Body of pancreas (tissue), 4 donors: ENCODE measurements at places on chromosomes 1 and 21. TPM values are rescaled to one million over a fixed set of nuclear protein-coding genes. Genes with fewer than 3 reads are reported as not detected.

Gene TRABD2B
- 4.3 TPM for total RNA-seq

DNA sequence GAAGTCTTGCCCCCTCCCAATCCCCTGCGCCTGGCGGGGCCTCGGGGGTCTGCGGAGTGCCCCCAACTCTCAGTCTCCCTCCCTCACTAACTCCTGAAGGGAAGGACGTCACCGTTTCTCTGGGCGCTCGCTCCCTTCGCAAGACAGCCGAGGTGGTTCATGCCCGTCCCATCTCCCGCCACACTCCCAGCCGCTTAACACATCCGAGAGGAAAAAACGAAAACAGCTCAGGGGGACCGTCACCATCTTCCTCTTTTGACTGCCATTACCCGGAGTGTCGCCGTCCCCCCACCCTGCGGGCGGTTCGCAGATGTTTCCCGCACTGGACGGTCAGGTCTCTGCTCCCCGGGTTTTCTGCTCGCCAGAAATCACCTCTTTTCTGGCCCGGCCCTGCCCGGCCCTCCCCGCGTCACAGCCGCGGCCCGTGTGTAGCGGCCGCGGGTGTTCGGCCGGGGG lies 532 bp downstream of the ERO1B start:
- peak overlapping the region; percentile 92 for H3K4me3 ChIP-seq
- H3K27ac ChIP-seq, result peak overlapping the region; percentile 78
- DNase-seq, result peak; percentile 44
- H3K4me1 ChIP-seq, result peaks cover 48% of the 10 kb centered on the region

GRCh38 chr1:11851180-11851579 lies 3.6 kb upstream of the NPPA start:
- no peaks in the 10 kb centered on the region for H3K27me3 ChIP-seq
- no peak for DNase-seq
- H3K27ac ChIP-seq, result no peak overlapping the region
- H3K4me1 ChIP-seq, result no peaks in the 10 kb centered on the region
- no peaks in the 10 kb centered on the region for H3K36me3 ChIP-seq

- H3K36me3 ChIP-seq, result no peaks in the 10 kb centered on the region
- H3K4me1 ChIP-seq, result no peaks in the 10 kb centered on the region
- no peak overlapping the region for H3K27ac ChIP-seq
- no peaks in the 10 kb centered on the region for H3K27me3 ChIP-seq
- no peak for DNase-seq
These were observed 290.5 kb downstream of the DSCAM start for GRCh38 chr21:40556442-40556968.

Gene TDRD5
- not detected for total RNA-seq

DNA sequence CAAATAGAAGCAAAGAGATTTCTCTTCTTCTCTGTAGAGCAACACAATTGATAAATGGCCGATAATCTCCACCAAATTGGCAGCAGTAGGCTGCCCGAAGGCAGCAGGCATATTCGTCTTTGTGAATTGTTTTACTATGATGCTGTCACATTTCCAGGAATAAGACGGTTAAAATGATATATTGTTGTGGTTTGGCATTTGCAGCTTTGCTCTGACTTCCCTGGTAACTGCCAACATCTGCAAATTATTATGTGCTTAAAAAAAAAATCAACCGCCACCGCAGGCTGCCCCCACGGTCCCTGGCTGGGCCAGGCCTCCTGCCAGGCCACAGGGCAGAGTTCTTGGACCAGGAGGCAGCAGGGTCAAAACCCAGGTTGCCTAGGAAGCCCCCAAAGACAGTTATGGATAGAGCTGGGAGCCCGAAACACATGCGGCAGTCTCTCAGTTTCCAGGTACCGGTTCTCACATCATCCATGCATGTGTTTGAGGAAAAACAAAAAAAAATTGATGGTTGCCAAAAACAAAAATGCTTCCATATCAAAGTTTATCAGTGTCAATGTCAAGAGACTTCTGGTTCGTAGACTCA lies 179.3 kb downstream of the ETS2 start:
- H3K4me3 ChIP-seq, result no peak overlapping the region
- H3K27me3 ChIP-seq, result no peaks in the 10 kb centered on the region
- H3K4me1 ChIP-seq, result peaks cover 8% of the 10 kb centered on the region
- H3K27ac ChIP-seq, result peak overlapping the region; percentile 16
- DNase-seq, result no peak

DNA sequence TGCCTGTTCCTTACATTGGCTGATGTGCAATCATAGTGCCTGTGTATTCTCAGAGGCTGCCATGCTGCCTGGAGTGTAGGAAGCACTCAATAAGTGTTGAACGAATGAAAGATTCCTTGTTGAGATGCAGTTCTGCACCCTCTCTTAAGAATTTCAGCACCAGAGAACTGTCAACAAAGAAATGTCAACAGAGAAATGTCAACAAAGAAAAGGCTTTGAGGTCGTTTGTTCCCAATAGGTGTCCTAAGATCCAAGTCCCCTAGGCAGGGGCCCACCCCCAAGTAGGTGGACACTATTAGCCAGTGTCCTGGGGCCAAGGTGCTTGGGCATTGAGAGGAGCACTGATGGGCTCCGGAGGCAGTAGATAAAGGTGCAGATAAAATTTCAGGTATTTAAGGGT lies 12.6 kb downstream of the KCND3 start:
- H3K36me3 ChIP-seq, result no peaks in the 10 kb centered on the region
- H3K27ac ChIP-seq, result peak overlapping the region; percentile 45
- no peaks in the 10 kb centered on the region for H3K27me3 ChIP-seq
- peaks cover 40% of the 10 kb centered on the region for H3K4me1 ChIP-seq
- DNase-seq, result no peak

Gene IL19
- not detected for total RNA-seq

Gene F13B
- not detected for total RNA-seq

- H3K27ac ChIP-seq, result peak overlapping the region; percentile 47
- H3K36me3 ChIP-seq, result no peaks in the 10 kb centered on the region
- peaks cover 43% of the 10 kb centered on the region for H3K4me1 ChIP-seq
- H3K4me3 ChIP-seq, result no peak overlapping the region
These were observed 82.9 kb downstream of the NIBAN1 start for GRCh38 chr1:184891440-184891839.

Gene KRTAP10-4
- total RNA-seq, result not detected

- no peaks in the 10 kb centered on the region for H3K27me3 ChIP-seq
- H3K4me1 ChIP-seq, result peaks cover 35% of the 10 kb centered on the region
- no peak for DNase-seq
- H3K4me3 ChIP-seq, result no peak overlapping the region
- H3K27ac ChIP-seq, result peak overlapping the region; percentile 76
These were observed 10.9 kb downstream of the IFNGR2 start for GRCh38 chr21:33414068-33414467.

Gene STMN1
- 6.3 TPM for total RNA-seq

DNA sequence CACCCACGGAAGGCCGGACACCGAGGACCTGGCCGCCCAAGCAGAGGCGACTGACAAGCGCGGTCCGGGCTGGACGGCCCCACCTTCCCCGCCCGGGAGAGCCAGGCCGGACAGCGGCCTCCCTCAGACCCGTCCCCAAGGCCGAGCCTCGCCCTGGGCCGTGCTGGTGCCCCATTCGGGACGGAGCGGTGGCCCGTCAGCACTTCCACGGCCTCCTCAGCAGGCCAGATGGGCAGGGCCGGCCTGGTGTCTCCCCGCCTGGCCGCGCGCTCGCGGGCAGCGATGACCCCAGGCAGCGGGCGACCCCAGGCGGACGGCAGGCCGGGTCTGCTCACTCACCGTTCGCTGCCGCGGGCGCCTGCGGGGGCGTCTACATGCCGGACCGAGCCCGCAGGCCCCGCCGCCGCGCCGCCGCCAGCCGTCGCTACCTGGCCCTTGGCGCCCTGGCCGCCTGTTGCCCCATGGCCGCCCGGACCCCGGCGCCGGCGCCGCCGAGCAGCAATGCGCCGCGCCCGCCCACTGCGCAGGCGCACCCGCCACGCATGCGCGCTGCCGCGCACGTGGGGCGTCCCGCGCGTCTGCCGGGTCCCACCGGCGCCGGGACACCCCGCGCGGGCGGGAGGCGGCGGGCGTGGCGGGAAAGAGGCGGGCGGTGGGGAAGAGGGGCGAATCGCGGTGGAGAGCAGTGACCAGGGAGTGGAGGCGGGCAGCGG lies at the start of gene NADK:
Gene NADK (minus strand): TSS at position 521 of the 713 bp plus-strand sequence. CDS start 13,064 bp downstream, outside the sequence.
- H3K4me1 ChIP-seq, result peaks cover 83% of the 10 kb centered on the region
- DNase-seq, result peak; percentile 60
- no peaks in the 10 kb centered on the region for H3K27me3 ChIP-seq
- peak within 1 kb of the TSS; percentile 88 for H3K27ac ChIP-seq
- H3K36me3 ChIP-seq, result no peaks in the 10 kb centered on the region

GRCh38 chr1:41780322-41780721 lies 138.4 kb downstream of the HIVEP3 start:
- no peaks in the 10 kb centered on the region for H3K36me3 ChIP-seq
- no peaks in the 10 kb centered on the region for H3K27me3 ChIP-seq
- H3K27ac ChIP-seq, result no peak overlapping the region

Gene PLPPR5
- total RNA-seq, result not detected

- no peaks in the 10 kb centered on the region for H3K36me3 ChIP-seq
These were observed 358.4 kb upstream of the ST6GALNAC5 start for GRCh38 chr1:76508871-76509270.

GRCh38 chr1:209589440-209589839 lies 5.9 kb downstream of the CAMK1G start:
- peaks cover 3% of the 10 kb centered on the region for H3K27me3 ChIP-seq
- H3K4me3 ChIP-seq, result no peak overlapping the region
- H3K27ac ChIP-seq, result no peak overlapping the region
- DNase-seq, result no peak
- H3K4me1 ChIP-seq, result peaks cover 8% of the 10 kb centered on the region

DNA sequence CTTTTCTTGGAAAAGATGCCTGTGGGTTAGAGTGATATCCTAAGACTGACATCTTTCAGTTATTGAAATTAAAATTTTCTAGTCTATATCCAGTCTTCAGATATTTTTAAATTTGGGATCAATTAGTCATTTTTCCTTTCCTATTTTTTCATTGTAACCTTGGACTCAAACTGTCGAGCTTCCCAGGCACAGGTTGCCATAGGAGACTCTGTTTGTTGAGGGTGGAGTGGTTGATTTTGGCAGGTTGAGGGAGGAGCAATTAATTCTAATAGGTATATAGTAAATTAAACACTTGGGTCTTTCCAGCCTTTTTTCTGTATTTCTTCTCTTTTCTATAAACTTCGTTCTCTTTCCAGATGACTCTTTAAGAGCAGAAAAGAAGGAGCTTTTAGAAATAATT lies 326.8 kb downstream of the ASTN1 start:
- no peaks in the 10 kb centered on the region for H3K27me3 ChIP-seq
- DNase-seq, result peak; percentile 13
- H3K4me3 ChIP-seq, result no peak overlapping the region

- no peak overlapping the region for H3K27ac ChIP-seq
- H3K4me3 ChIP-seq, result no peak overlapping the region
- no peaks in the 10 kb centered on the region for H3K27me3 ChIP-seq
- no peaks in the 10 kb centered on the region for H3K4me1 ChIP-seq
- DNase-seq, result no peak
These were observed 106.6 kb downstream of the TNNI3K start for GRCh38 chr1:74341702-74342339.

Gene HSF2BP
- total RNA-seq, result 4.3 TPM

GRCh38 chr1:87644579-87645190 lies 316.0 kb downstream of the LMO4 start:
- H3K27me3 ChIP-seq, result no peaks in the 10 kb centered on the region
- no peaks in the 10 kb centered on the region for H3K4me1 ChIP-seq
- H3K27ac ChIP-seq, result no peak overlapping the region

Gene LIN28A
- total RNA-seq, result not detected

Gene RNF11
- total RNA-seq, result 33.2 TPM

DNA sequence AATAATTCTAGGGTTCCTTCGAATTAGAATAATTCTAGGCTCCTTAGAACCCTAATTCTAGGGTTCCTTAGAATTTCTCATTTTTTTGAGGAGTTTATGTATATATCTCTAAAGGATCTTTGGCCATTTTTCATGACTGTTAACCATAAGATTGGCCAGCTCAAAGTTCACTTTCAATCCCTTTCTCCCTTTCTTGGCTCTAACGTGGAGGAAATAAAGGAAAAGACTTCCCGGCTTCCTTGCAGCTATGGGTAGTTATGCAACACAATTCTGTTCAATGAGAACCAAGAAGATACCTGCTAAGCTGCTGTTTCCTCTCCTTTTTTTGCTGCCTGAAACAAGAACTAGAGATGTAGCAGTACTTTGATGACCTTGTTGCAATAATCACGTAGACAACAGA lies 27.2 kb downstream of the SLC35A3 start:
- peaks cover 2% of the 10 kb centered on the region for H3K36me3 ChIP-seq
- no peaks in the 10 kb centered on the region for H3K4me1 ChIP-seq
- no peaks in the 10 kb centered on the region for H3K27me3 ChIP-seq
- no peak overlapping the region for H3K27ac ChIP-seq
- DNase-seq, result no peak
- H3K4me3 ChIP-seq, result no peak overlapping the region

GRCh38 chr1:155277902-155278688 lies 832 bp downstream of the HCN3 start:
- DNase-seq, result peak; percentile 56
- H3K4me1 ChIP-seq, result peaks cover 14% of the 10 kb centered on the region
- peak overlapping the region; percentile 24 for H3K27ac ChIP-seq
- no peaks in the 10 kb centered on the region for H3K27me3 ChIP-seq

DNA sequence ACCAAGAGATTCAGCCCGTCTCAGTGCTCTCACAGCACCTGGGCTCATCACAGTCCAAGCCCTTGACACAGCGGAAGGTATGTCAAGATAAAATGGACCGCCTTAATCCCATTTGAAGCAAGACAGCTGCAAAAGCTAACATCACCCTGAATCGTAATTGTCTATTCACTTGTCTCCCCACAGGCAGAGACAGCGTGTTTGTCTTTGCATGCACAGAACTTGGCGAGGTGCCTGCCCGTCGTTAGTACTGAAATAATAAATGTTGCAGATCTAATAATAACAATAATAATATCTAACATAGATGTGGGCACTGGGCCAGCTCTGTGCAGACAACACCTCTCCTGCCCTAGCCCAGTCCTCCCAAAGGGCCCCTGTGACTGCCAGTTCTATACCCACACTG lies 271.7 kb downstream of the NPHP4 start:
- no peak overlapping the region for H3K4me3 ChIP-seq
- no peak overlapping the region for H3K27ac ChIP-seq
- no peaks in the 10 kb centered on the region for H3K36me3 ChIP-seq
- H3K4me1 ChIP-seq, result no peaks in the 10 kb centered on the region
- DNase-seq, result no peak

Gene HFM1
- 2.9 TPM for total RNA-seq

DNA sequence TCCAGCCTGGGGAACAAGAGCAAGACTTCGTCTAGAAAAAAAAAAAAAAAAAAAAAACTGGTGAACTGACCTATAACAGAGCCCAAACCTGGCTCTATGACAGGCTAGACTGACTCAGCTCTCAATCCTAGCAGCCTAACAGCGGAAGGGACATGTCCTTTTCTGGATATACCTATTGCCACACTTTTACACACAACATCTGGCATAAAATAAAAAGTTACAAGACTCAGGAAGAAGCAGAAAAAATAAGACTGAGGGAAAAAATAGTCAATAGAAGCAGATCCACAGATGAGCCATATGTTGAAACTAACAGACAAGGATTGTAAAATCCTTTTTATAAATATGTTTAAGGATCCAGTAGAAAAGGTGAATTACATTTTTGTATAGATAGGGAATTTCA lies 57.5 kb upstream of the IPO9 start:
- no peak overlapping the region for H3K4me3 ChIP-seq
- no peaks in the 10 kb centered on the region for H3K4me1 ChIP-seq
